Stomach (tissue), 19 donors: ENCODE measurements at places on chromosomes 1 and 21.
A peak's percentile ranks its signal among the peaks of the same experiment; 100 is the strongest.

GRCh38 chr1:59378621-59379370 lies 81.9 kb downstream of the FGGY start:
- no peak for DNase-seq

DNA sequence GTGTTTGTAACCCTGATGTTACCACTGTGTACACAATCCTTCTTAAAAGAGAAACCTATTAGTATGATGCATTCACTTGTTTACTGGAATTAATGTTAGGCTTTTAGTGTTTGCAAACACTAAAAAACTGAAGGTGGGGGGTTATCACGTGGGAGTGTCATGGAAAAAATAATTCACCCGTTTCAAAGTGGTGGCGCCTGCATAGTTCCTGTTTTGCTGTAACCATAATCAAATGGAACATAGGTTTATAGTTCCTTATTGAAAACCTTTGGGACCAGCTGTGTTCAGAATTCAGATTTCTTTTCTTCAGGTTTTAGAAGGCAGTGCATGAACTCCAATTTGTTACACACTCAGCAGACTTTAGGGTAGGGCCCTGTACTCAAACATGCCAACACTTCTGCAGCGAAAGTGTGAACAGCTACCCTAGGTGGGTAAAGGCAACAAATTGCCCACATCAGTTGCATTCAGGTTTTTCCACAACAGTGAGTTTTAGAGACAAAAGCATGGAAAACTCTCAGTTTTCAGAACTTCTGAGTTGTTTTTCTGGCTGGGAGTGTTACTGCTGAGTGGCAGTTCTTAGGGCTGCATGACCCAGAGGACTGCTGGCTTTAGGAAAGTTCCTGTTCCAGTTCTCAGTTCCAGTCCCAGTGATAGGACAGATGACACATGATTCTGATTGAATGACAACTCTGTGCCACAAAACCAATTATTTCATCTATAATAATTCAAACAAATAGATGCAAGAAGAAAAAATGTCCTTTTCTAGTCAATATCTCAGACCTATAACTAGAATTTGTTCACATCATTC lies 29.1 kb upstream of the IVNS1ABP start:
- DNase-seq: peak; percentile 28

- peak; percentile 67 for DNase-seq
These were observed 1.3 kb downstream of the POGK start for GRCh38 chr1:166840309-166841274.

DNA sequence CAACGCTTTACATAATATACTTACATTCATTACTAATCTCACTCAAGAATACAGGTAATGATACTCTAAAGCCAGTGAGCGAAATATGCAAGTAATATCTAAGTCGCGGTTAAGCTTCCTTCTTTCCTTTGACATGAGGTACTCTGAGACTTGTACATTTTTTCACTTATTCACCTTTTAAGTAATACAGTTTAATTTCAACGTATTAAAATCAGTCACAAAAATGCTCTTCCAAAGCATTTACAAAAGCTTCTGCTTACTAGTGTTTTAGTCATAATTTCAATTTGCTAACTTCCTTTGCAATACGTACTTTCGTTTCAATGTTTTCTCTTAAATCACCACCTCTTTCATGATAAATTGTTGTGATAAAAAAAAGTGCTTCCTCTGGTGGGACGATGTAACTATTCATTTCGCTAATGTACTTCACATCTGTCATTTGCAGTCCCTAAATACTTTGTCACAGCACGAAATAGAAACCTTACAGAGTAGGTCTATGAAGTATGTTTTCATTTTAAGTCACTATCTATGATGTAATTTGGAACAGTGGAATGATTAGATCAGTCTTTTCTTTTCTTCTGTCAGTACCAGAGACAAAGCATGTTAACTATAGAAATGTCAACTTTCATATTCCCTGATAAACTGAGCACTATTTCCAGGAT lies 34.0 kb upstream of the ADGRL4 start:
- DNase-seq: no peak

DNA sequence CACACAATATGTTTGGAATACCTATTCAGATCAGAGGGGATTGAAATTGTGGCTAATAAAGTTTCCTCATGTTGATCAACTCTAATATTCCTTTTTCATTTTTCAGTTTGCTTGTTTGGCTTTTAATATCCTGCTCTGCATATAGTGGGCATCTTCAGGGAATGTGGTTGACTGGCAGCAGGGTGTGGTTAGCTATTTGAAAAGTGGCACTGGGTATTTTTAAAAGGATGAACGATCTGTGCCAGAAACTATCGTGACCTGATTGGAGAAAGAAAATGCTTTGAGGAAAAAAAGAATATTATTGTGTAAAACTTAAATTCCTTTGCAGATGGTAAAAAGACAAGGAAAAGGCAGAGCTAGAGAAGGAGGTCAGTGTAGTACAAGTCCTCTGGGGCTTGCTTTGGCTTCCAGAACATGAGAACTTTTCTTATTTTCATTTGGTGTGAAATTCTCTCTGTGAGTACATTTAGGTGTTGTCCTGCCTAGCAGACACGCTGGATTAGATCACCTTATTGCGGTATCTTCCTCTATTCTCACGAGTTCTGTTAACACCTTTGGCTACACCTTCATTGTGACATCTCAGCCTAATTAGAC lies 329.7 kb upstream of the SNX7 start:
- no peak for DNase-seq

DNA sequence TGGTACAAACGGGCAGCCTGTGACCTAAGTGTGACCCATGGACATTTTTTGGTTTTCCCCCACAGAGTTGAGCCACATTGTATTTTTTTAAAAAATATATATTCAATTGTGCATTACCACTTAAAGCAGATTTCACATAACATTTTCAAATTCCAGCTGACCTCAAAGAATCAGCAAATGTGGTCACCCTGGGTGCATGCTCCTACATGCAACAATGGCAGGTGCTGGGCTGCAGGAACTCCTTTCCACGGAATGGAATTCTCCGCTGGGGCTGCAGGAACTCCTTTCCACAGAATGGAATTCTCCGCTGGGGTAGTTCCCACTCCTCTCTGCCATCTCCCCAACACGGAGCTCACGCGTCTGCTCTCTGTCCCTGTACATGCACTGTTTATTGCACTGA lies 68.7 kb downstream of the MAP10 start:
- no peak for DNase-seq

- no peak for DNase-seq
These were observed 935 bp upstream of the COG2 start for GRCh38 chr1:230641346-230641745.

- DNase-seq: peak; percentile 5
These were observed 17.5 kb downstream of the GTF2B start for GRCh38 chr1:88873737-88874349.

DNA sequence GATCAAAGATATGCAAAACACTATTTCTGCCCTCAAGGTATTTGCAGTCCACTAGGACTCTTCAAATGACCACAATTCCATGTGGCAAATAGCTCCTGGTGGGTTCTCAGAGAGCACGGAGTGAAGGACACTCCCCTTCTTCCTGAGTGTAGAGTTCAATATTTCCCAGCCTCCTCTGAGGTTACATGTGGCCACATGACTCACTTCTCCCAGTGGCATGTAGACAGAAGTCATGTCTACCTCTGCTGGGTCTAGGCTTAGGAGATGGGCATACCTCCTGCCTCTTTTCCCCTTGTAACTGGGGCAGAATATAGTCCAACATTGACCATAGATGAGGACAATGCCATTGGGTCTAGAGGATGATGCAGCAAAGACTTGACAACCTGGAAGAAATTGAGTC lies 191.4 kb downstream of the MIS18A start:
- no peak for DNase-seq

- no peak for DNase-seq
These were observed 825.9 kb downstream of the PLA2G4A start for GRCh38 chr1:187654635-187655034.

DNA sequence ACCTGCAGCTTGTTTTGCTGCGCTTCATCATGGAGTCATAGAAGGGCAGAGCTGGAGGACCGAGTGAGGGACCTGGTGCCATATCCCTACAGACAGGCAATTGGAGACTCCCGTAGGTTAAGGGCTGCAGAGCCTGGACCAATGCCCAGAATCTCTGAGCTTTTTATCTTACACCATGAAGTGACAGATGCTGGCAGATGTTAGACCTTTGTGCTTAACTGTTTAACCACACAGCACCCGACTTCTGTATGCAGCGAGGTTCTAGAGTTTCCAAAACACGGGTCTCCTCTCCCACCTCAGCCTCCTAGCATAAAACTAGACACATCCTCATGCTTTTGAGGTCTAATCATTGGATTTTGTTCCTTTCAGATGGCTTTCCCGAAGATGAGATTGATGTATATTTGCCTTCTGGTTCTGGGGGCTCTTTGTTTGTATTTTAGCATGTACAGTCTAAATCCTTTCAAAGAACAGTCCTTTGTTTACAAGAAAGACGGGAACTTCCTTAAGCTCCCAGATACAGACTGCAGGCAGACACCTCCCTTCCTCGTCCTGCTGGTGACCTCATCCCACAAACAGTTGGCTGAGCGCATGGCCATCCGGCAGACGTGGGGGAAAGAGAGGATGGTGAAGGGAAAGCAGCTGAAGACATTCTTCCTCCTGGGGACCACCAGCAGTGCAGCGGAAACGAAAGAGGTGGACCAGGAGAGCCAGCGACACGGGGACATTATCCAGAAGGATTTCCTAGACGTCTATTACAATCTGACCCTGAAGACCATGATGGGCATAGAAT lies 47.6 kb downstream of the B3GALT5 start:
- DNase-seq: peak; percentile 92

DNA sequence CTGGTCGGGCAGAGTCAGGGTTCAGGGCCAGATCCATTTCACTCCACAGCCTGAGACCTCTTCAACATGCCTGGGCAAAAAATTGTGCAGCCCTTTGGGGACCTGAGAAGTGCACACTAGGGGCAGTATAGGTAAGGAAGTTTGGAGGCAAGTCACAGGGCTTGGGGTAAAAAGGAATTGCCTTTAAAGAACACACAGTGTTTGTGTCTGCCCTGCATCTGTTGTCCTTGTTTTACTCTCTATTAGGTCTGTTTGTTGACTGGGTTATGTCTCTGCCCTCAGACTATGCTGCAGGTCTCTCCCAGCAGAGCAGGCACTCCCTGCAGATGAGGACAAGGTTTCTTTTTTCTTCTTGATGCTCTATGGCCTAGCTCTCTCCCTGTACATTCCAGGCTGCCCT lies 22.0 kb downstream of the LDLRAD2 start:
- no peak for DNase-seq

DNA sequence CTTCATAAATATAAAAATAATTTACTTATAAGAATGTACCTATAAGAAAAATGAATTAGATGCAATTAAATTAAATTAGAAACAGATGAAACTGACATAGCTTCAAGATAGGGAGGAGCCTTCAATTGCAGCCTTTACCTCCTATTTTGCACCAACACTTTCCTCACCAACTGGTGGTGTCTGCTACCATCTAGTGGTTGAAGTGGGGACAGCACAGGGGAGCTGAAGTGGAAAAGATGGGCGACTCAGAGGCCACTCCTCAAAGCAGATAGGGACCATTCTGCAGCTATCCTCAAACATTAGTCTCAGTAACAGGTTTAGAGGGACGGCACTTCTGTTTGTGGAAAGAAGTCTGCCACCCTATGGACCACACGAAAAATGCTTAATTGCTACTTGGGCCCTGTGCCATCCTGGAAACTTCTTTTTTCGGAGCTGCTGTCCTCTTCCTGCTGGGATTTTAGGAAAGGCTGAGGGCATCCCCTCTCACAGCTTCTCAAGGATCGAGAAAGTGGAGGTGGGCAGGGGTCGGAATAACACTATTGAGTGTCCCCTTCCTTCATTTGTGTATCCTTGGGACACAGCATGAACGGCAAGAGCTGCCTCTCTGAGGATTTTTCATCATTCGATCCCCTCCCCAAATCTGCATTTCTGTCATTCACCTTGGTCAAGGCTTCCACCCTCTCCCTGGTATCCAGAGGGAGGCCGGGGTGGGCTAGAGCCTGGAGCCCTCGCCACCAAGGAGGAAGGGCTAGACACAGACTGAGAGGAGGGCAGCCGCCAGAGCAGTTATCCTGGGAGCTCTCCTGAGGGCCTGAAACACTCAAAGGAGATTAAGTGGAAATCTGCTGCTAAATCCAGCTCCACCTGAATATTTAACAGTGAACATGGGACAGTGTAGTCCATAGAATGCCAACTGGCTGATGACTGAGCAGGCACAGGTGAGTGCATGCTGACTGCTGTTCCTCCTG lies 9.6 kb downstream of the PROK1 start:
- DNase-seq: peak; percentile 91

- no peak for DNase-seq
These were observed 20.5 kb downstream of the MX1 start for GRCh38 chr21:41446586-41446985.

GRCh38 chr1:192595299-192595698 lies 19.7 kb downstream of the RGS1 start:
- no peak for DNase-seq

GRCh38 chr1:18217398-18218043 lies 109.9 kb downstream of the IGSF21 start:
- DNase-seq: no peak

GRCh38 chr1:155223047-155223446 lies 14.6 kb downstream of the MTX1 start:
- DNase-seq: no peak

- DNase-seq: peak; percentile 65
These were observed at the start of gene ASTN1 for GRCh38 chr1:177164380-177165068. ASTN1 (minus strand) TSS chr1:177164712; CDS start chr1:177164676, 36 bp downstream.

DNA sequence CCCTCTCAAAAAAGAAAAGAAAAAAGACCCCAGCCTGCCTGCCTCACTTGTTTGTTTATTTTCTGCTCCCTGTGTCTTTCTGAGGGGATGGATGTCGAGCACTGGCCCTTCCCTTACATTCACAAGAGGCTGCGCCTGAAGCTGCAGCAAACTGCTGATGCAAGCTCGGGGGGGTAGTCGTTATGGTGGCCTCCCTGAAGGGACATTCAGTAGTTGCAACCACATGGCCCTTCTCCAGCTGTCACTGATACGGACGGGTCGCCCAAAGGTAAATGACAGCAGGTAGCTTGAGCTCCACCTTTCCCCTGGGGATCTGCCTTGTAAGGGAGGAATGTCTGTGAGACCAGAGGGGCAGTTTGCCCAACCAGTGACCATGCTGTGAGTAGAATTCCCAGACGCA lies 17.7 kb downstream of the PLEKHM2 start:
- DNase-seq: no peak

GRCh38 chr1:33094971-33095604 lies 14.1 kb downstream of the AZIN2 start:
- peak; percentile 70 for DNase-seq

DNA sequence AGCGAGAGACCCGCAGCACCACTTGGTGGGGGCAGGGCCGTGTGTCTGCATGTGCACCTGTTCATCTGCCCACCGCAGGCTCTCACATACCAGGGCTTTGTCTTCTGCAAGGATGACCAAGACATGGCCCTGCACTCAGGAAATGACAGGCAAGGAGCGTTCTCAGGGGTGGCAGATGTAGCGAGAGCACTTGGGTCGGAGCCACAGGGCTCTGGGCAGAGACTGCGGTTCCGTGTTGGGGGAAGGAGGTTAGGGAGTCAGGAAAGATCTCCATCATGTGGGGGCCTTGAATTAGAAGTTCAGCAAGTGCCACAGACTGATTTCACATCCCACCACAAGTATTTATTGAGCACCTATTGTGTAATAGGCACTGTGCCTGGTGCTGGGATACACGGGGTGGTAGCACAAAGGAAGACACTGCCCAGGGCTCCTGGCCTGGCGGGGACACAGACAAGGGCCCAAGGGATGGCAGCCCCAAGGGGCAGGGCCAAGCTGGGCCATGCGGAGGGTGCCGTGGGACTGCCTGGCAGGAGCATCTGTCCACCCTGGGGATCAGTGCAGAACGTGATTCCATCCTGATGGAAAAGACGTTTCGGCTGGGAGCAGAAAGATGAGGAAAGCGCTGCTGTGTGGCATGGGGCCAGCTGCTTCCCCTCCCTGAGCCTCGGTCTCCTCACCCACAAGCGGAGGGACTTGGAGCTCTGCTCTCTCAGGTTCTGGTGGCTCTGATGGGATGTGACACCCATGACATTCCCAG lies 11.4 kb upstream of the SPSB1 start:
- DNase-seq: no peak

- DNase-seq: peak; percentile 72
These were observed 73.1 kb upstream of the GJB5 start for GRCh38 chr1:34681480-34682451.
